Stimulated activated CD4-positive, alpha-beta T cell treated with anti-CD3 and anti-CD28 coated beads, Interleukin-15, amount 100 ng/mL, for 1 hour (primary cell): ENCODE measurements at places on chromosomes 5 and 9.

DNA sequence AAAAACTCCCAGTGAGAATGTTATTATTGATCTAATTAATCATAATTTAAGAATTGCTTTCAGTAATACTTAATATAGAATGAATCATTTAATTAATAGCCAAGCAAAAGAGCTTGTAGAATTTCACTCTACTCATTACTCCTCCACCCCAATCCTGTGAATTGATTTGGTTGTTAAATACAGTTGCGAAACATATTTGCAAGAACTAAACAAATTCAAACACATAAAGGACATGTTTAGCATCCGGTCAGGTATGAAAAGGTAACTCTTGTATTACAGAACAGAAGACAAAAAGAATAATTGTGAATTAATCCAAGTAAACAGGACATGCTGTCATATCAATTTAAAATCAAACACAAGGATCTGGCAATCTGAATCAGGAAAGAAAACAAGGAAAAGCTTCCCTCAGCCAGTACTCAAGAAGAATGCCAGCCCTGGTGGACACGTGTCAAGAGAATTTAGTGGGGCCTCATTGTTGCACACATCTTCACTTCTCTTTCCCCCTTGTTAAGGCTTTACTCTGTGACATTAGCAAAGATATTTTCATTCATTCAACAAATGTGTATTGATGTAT, 89.4 kb upstream of the SLC12A2 start:
- no peak for DNase-seq

DNA sequence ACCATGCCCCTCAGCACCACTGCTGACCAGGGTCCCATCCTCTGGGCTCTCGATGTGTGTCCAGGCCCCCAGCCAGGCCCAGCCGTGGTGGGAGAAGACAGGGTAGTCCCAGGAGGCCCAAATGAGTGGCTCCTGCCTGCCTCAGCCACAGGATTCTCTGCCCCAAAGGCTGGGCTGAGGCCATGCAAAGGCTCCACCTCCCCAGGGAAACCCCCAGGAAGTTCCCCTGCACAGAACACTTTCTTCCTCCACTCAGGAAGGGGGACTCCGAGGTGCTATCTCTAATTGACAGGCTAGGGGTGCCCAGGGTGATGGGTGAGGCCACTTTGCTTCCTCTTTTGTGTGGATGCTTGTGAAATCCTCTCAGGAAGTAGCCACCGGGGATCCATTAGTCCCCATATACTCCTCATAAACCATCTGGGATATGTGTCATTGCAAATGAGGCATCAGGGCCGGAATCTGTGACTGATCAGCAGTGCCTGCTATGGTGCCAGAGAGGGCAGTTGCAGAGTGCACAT, 23.1 kb upstream of the TDRD7 start:
- no peak for DNase-seq

GRCh38 chr5:146078566-146078965, 26.8 kb downstream of the PLAC8L1 start:
- no peak for DNase-seq

DNA sequence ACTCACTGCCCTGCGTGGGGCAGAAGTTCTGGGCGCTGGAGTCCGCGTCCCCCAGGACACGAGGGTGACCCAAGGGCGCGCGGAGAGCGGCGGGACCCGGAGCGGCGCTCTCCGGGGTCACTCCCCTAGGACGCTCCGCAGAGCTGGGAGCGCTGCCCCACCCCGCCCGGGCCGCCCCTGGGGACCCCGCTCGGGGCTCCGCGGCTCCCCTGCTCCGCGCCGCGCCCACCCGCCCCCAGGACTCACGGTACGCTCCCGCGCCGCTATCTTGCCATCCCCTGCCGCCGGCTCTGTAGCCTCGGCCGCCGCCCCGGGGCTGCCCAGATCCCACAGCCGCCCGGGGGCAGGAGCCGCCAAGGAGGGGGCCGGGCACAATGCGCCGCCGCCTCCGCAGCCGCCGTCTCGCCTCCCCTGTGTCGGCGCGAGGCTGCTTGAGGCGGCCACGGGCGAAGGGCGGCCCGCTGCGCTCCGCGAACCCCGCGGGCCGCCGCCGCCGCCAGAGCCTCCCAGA, 303 bp downstream of the LIFR start:
- DNase-seq = no peak

- DNase-seq = no peak
These were observed 14.5 kb downstream of the PHAX start for GRCh38 chr5:126615286-126615685.

GRCh38 chr5:140262221-140262620, 40.7 kb downstream of the PFDN1 start:
- DNase-seq = no peak

DNA sequence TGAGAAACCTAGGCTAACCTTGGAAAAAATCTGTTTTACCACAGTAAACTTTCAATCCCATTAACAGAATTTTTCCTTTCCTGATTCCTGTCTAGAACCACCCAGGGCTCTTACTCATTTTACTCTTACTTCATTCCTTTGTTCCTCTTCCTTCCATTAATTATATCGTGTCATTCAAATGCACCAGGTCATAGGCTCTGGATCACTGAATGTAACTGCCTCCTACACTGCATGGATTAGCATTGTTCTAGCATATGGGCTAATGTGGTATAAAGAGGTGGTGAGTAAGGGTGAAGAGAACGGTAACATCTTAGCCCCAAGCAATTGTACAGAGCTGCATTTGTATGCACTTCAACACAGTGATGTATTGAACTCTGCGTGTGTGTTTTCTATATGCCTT, 49.5 kb upstream of the SPINK5 start:
- no peak for DNase-seq
